ENCODE measurements at places on chromosomes 6 and 20.

- no peak for DNase-seq
These were observed 584.0 kb downstream of the QKI start for GRCh38 chr6:163998496-163998895.

GRCh38 chr6:40410821-40411220 is 176.3 kb downstream of the LRFN2 start:
- DNase-seq, result no peak

DNA sequence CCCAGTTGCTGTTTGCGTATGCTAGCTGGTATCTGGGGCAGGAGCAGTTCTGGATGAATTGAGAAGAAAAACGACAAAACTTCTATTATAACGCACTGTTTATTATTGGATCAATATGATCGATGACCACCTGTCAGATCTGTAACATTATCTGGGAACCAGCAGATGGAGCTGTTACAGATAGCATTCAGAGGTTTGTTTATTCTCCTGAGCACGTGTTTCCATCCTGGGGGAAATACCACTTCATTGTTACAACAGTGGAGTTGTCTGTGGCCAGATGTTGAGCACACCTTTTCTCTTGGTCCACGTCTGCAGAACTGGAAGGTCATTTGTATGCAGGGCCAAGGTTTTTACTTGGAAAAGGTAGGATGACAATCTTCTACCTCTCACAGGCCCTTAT is 16.0 kb upstream of the NKX2-2 start:
- DNase-seq, result no peak

- no peak for DNase-seq
These were observed 532.0 kb downstream of the BCKDHB start for GRCh38 chr6:80638213-80639055.

- DNase-seq, result no peak
These were observed 501.8 kb downstream of the CD83 start for GRCh38 chr6:14619419-14619781.

DNA sequence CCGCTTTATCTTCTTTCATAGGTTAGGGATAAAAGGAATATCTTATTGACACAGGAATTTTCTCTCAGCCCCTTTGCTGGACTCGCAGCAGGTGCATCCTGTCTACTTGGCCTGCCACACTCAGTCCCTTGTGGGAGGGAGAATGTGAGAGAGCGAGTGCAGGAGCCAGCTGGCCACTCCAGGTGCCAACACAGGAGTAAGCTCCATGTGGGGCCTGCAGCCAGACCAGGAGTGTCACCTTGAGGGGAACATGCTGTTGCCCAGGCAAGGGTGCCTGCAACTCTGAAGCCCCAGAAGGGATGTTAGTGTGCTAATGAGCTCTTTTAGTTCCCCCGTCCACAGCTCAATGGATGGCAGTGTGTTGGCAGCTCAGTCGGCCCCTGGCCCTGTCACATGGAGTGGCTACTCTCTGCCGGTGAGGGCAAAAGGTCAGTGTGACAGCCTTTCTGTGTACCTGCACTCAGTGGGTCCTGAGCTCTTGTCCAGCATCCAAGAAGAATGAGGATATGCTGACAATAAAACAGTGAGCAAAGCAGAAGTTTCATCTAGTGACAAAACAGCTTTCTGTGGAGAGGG is 57.1 kb downstream of the CRYBG1 start:
- DNase-seq, result no peak

DNA sequence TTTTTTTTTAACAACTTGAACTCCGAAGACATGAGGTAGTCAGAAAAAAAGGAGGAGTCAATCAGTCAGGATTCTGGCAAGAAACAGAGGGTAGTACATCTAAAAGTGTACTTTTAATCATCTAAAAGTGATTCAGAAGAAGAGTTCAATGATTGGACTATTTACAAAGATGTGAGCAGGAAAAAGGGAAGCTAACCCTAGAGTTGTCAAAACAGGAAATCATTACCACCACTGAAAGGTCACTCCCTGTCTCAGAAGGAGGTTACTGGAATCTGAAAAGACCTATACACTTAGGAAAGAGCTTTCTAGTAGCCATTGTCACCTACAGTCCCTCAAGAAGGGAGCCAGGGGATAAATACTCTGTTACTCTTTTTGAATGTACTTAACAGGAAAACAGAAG is 16.7 kb upstream of the LMBRD1 start:
- no peak for DNase-seq

DNA sequence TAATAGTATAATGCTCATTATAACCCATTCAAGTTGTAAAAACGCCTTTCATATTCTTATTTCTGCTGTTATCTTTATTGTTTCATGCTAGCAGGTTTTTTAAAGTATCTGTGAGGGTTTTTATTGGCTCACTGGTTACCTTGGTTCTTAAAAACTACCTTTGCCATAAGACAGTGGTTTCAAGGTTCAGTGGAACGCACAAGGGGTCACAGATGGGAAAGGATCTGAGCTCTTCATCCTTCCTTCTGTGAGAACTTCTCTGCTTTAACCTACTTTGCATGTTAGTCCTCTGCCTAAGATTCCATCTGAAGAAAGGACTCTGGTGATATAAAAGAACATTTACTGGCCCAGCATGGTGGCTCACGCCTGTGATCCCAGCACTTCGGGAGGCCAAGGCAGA is 492.6 kb downstream of the CD83 start:
- DNase-seq, result no peak

- no peak for DNase-seq
These were observed 74.6 kb downstream of the MLIP start for GRCh38 chr6:54185885-54186284.

DNA sequence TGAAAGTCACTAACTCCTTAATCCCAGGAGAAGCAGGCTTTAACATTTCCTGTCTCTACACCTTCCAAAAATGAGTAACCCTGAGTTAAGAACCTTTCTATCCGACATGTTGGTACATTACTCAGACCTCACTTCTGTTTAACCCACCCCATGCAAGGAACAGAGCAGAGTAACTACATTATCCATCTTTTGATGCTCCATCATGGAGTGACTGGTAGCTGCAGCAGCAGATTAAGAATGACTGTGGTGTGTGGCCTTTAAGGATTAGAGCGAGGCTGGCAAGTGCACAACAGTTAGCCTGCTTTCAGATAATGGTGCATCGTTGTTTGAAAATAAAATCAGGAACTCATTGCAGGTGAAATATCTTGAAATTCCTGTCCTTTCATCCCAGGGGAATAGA is 2.0 kb downstream of the TRAF3IP2 start:
- DNase-seq, result no peak

Data from activated naive CD4-positive, alpha-beta T cell treated with anti-CD3 and anti-CD28 coated beads, Interleukin-2, amount 50 U/mL, for 16 hours (primary cell).